ENCODE measurements at places on chromosomes 2 and 18.

- no peak for DNase-seq
Measured at GRCh38 chr2:217186152-217186551, 326.3 kb upstream of the TNP1 start.

DNA sequence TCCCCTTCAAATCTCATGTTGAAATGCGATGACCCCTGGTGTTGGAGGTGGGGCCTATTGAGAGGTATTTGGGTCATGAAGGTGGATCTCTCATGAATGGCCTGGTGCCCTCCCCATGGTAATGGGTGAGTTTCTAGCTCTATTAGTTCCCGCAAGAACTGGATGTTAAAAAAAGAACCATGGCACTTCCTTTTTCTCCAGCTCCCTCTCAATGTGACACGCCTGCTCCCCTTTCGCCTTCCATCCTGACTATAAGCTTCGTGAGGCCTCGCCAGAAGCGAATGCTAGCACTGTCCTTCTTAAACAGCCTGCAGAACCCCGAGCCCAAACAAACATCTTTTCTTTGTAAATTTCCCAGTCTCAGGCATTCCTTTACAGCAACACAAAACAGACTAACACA is 303.2 kb upstream of the REV1 start:
- no peak for DNase-seq

- DNase-seq: no peak
Measured at GRCh38 chr2:159661286-159661685, 44.9 kb upstream of the BAZ2B start.

- DNase-seq: no peak
Measured at GRCh38 chr2:45778720-45779171, 127.3 kb downstream of the PRKCE start.

Measured in renal cortex interstitium (tissue), 15 donors.